ENCODE measurements at places on chromosomes 13 and 19. TPM values are rescaled to one million over a fixed set of nuclear protein-coding genes. Genes with fewer than 3 reads are reported as not detected.
A peak's percentile ranks its signal among the peaks of the same experiment; 100 is the strongest.

- no peak for DNase-seq
- no peak overlapping the region for H3K4me3 ChIP-seq
- no peaks in the 10 kb centered on the region for H3K36me3 ChIP-seq
- H3K27ac ChIP-seq = no peak overlapping the region
- H3K27me3 ChIP-seq = peaks cover 7% of the 10 kb centered on the region
- no peaks in the 10 kb centered on the region for H3K4me1 ChIP-seq
These were observed 14.7 kb downstream of the CILP2 start for GRCh38 chr19:19552798-19553197.

Gene CNMD
- 0.43 TPM for polyA plus RNA-seq

GRCh38 chr19:8423817-8424223, 10.7 kb downstream of the MARCHF2 start:
- no peak overlapping the region for H3K4me3 ChIP-seq
- H3K27me3 ChIP-seq = no peaks in the 10 kb centered on the region
- DNase-seq = peak; percentile 71
- no peaks in the 10 kb centered on the region for H3K4me1 ChIP-seq
- H3K27ac ChIP-seq = peak overlapping the region; percentile 55
- H3K36me3 ChIP-seq = peaks cover 4% of the 10 kb centered on the region

DNA sequence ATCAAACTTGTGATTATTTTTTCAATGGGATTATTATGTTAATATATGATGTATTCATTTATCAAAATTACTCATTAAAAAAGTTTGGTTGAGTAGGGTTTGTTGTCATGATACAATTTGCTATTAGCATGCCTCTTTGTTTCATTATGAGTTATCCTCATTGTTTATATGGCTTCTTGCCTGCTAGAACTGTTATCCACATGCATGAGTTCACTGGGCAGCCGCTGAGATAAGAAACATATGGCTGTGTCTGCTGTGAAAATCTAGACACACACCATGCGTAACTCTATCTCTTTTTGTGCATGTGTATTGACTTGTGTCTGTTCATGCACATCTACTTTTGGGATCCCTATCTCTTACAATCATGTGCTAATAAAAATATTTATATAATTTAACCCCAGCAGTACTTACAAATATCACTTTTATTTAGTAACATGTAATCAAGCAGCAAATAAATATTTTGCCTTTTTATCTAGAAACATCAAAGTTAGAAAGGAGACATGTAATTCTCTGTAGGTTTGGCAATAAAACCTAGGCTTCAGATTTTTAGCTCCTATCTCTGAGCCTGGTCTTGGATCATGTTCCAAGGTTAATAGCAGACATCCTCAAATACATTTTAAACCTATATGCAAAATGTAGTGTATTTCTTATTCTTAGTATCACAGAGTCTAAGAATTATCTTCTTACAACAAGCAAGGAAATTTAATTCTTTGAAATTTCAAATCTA, 11.2 kb upstream of the KLF12 start:
- no peaks in the 10 kb centered on the region for H3K4me1 ChIP-seq
- H3K27me3 ChIP-seq = no peaks in the 10 kb centered on the region
- no peak overlapping the region for H3K4me3 ChIP-seq
- no peaks in the 10 kb centered on the region for H3K36me3 ChIP-seq
- no peak overlapping the region for H3K27ac ChIP-seq

GRCh38 chr13:31207661-31208552, 8.1 kb downstream of the B3GLCT start:
- no peaks in the 10 kb centered on the region for H3K36me3 ChIP-seq
- DNase-seq = no peak
- peaks cover 3% of the 10 kb centered on the region for H3K4me1 ChIP-seq
- no peak overlapping the region for H3K4me3 ChIP-seq
- no peaks in the 10 kb centered on the region for H3K27me3 ChIP-seq

Gene PRPF31
- 48.6 TPM for polyA plus RNA-seq

Gene ZNF578
- 2.6 TPM for polyA plus RNA-seq

Gene C1QTNF9
- 0.42 TPM for polyA plus RNA-seq

Gene ARRDC5
- polyA plus RNA-seq = 0.15 TPM

Gene PABPC3
- polyA plus RNA-seq = 0.51 TPM

DNA sequence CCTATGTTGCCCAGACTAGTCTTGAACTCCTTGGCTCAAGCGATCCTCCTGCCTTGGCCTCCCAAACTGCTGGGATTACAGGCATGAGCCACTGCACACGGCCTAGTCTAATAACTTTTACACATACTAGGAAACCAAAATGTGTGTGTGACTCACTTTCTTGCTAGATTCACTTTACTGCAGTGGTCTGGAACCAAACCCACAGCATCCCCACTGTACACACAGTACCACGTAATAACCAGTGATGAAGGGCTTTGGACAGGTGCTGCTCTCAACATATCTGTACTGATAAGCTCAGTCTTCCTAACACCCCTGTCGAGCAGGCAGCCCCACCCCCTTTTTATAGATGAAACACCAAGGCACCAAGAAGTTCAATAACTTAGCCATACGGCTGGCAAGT, 5.1 kb downstream of the DNMT1 start:
- peaks cover 18% of the 10 kb centered on the region for H3K36me3 ChIP-seq
- peaks cover 6% of the 10 kb centered on the region for H3K4me1 ChIP-seq
- DNase-seq = no peak

DNA sequence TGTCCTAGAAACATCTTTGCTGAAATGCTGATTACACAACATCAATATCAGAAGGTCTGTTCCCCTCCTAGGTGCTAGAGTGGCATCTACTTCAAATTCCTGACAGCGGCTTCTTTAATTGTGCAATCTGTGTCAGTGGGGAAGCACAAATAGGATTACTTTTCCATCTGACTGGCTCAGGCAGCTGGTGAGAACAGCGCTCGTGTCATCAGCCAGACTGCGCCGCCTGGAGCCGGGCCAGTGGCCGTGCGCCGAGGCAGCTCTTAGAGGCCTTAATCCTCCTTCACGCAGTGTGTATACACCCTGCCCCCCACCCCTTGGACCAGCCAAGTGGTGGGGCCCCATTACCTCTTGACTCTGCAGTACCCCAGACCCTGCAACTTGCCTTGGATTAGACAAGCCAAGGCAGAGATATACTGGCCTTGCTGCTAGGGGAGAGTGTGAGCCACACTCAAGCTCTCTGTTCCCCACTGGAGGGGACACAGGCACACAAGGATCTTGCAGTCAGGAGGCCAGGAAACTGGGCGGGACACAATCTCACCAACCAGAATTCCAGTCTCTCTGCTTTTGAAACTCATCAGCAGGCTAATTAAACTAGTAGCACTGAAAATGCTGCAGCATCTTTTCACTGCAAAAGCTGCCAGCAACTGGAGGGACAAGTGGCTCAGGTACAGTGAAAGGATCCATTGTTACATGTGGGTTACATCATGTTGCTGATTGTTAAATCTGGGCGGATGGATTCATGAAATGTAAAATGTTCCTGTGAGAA, 48.9 kb upstream of the EPHX3 start:
- H3K27me3 ChIP-seq = no peaks in the 10 kb centered on the region
- H3K4me1 ChIP-seq = peaks cover 15% of the 10 kb centered on the region
- peak; percentile 37 for DNase-seq
- H3K27ac ChIP-seq = peak overlapping the region; percentile 13

Measured in large intestine (tissue), 12 donors.